Small intestine (tissue), 16 donors: ENCODE measurements at places on chromosomes 16 and 17. TPM values are rescaled to one million over a fixed set of nuclear protein-coding genes. Genes with fewer than 3 reads are reported as not detected.

DNA sequence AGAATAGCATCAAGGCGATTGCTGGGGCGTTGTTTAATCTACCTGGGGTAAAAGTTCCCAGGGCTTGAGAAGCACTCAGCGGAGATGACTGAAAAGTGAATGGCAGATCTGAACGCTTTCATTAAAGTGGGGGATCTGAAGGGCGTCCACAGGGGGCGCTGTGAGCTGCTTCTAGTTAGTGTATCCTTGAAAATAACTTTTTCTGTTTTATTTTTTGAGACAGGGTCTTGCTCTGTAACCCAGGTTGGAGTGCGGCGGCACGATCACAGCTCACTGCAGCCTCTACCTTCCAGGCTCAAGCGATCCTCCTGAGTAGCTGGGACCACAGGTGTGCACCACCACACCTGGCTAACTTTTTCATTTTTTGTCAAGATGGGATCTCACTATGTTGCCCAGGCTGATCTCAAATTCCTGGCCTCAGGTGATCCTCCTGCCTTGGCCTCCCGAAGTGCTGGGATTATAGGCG lies 360.4 kb downstream of the SEC14L1 start:
- DNase-seq = no peak
- H3K4me3 ChIP-seq = no peak overlapping the region
- H3K27me3 ChIP-seq = no peaks in the 10 kb centered on the region

- no peaks in the 10 kb centered on the region for H3K36me3 ChIP-seq
- no peaks in the 10 kb centered on the region for H3K4me1 ChIP-seq
- no peak overlapping the region for H3K27ac ChIP-seq
- H3K4me3 ChIP-seq = no peak overlapping the region
- no peak for DNase-seq
Measured at GRCh38 chr16:1890708-1891050, 18.7 kb upstream of the MEIOB start.

CDK3 gene
- 12.1 TPM for polyA plus RNA-seq

DNA sequence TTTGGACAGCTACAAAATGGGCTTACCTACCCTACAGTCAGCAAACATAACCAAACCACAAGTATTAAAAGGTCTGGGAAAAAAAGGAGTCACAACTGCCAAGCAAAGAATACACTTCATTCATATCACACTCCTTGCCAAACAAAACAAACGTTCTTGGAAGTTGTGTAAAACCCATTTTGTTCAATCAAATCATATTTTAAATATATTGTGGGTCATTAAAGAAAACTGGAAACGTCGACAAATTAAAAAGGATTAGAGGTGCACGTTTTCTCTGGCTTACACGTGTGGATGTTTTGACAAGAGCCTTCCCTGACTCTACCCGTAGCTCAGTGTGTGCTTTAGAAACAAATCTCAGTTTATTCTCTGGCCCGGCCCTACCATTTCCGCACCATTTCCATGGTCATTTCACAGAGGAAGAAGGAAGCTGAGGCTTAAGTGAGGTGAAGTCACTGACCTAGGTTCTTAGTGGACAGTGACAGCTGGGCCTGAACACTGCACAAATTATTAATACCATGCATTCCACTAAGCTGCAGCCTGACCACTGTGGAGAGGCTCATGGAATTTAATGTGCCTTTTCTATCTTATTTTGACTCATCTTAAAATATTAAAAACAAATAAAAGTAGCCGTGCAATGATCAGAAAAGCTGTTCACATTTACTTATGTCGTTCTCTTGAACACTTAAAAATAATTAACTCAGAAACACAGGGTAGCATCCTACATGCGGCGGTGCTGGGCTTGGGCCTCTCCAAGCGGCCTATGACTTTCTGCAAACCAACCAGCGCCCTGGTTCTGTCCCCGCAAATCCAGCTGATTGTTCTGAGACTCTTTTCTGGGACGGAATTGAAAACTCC lies 968 bp downstream of the CEP112 start:
- H3K27ac ChIP-seq = peak overlapping the region; percentile 21
- H3K4me3 ChIP-seq = peak overlapping the region; percentile 86
- no peaks in the 10 kb centered on the region for H3K4me1 ChIP-seq
- no peak for DNase-seq

DNA sequence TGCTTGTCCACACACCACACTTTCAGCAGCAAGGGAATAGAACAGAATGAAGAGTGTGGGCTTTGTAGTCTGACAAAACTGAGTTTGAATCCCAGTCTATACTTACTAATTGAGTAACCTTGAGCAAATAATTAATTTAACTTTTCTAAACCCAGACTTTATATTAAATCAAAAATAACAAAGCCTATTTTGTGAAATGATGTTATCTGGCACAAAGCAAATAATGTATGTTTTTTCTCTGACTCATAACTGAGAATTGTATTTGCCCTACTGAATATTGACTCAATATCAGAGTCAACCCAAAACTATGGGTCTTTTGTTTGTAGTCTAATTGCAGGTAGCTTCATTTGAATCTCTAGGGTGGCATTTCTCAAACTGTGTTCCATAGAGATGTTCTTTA lies 77.9 kb upstream of the TANC2 start:
- H3K27me3 ChIP-seq = no peaks in the 10 kb centered on the region
- no peaks in the 10 kb centered on the region for H3K36me3 ChIP-seq
- no peak overlapping the region for H3K27ac ChIP-seq
- no peaks in the 10 kb centered on the region for H3K4me1 ChIP-seq
- DNase-seq = no peak
- H3K4me3 ChIP-seq = no peak overlapping the region

COPRS gene
- polyA plus RNA-seq = 12.7 TPM

CCDC200 gene
- polyA plus RNA-seq = 54.2 TPM

DNA sequence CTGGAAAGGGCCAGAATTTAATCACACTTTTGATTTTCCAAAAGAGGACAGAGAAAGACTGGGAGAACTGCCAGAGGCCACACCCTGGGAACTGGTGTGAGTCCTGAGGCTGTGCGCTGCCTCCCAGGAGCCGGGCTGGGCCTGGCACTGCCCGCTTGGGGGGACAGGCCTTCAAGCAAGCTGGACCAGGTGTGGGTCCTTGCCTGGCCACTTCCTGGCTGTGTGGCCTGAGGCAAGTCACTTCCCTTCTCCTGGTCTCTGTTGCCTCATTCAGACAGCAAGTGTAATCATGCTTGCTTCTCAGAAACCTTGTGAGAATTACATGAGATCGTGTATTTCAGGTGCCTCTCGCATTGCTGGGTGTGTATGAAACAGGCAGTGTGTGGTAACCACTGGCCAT lies 143.0 kb downstream of the SNX29 start:
- no peaks in the 10 kb centered on the region for H3K27me3 ChIP-seq
- no peaks in the 10 kb centered on the region for H3K4me1 ChIP-seq
- no peaks in the 10 kb centered on the region for H3K36me3 ChIP-seq

KRTAP4-2 gene
- not detected for polyA plus RNA-seq

SLC35G6 gene
- not detected for polyA plus RNA-seq

DNA sequence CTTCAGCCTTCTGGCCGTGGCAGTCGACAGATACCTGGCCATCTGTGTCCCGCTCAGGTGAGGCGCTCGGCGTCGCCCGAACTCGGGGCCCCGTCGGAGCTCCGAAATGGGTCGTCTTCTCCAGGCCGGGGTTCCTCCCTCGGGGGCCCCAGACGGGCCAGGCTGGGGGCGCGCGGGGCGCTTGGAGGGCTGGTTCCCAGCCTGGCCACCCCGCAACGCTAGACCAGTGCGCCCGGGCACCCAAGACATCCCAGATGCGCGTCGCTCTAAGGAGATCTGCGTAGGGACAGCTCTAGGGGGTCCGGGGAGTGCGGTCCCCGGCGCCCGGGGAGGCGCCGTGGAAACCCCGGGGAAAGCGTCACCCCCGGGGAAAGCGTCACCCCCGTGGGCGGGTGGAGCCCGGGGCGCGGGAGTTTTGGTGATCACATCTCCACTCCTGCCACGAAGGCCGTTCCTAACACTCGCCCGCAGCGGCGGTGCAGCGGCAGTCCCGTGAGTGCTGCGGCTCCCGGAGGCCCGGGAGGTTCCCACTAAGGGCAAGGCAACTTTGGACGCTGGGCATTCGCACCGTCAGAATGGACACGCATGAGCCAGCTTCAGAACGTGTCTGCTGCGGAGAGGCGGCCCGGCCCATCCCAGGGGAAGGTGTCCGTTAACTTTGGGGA lies 729 bp downstream of the ADORA2B start:
- H3K36me3 ChIP-seq = peaks cover 6% of the 10 kb centered on the region
- peak overlapping the region; percentile 54 for H3K4me3 ChIP-seq
- no peak overlapping the region for H3K27ac ChIP-seq
- H3K27me3 ChIP-seq = peaks cover 5% of the 10 kb centered on the region

DNA sequence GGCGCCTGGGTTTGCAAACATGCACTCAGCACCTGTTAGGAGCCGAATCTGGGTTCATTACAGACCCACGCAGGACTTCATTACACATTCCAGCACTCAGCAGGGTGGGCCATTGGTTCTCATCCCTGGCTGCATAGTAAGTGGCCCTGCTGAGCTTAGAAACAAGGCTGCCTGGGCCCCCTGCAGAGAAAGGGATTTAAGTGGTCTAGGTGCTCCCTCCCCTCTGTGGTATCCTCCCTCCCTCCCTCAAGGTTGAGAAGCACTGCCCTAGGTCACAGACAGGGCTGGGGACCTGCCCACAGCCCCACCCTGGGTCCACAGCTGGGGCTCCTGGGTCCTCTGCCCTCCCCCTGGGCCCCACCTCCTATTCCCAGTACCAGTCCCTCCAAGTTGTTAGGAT lies 28.3 kb downstream of the WNT3 start:
- H3K36me3 ChIP-seq = no peaks in the 10 kb centered on the region
- no peak overlapping the region for H3K27ac ChIP-seq
- peaks cover 17% of the 10 kb centered on the region for H3K27me3 ChIP-seq
- no peaks in the 10 kb centered on the region for H3K4me1 ChIP-seq
- no peak overlapping the region for H3K4me3 ChIP-seq
- no peak for DNase-seq

RAB37 gene
- 4.5 TPM for polyA plus RNA-seq

HOXB1 gene
- not detected for polyA plus RNA-seq

DNA sequence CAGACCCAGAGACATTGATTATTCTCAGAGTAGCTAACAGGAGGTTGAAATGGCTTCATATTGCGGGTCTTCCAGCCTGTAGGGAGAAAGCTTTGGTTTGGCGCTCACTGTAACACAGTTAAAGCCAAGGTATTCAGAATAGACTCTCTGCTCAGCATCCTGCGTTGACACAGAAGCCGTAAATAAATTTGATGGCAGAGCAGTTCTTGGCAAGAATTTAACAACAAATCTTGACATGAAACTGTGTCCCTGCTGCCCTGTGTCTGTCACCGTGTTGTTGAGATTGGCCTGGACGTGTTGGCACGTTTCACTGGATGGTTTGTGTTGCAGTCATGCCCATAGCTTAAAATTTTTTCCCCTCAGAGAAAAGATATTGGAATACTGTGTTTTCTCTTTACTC lies 359.6 kb downstream of the SNX29 start:
- no peaks in the 10 kb centered on the region for H3K36me3 ChIP-seq
- no peak for DNase-seq
- no peak overlapping the region for H3K27ac ChIP-seq
- H3K4me3 ChIP-seq = no peak overlapping the region
- no peaks in the 10 kb centered on the region for H3K4me1 ChIP-seq
- no peaks in the 10 kb centered on the region for H3K27me3 ChIP-seq

- H3K27ac ChIP-seq = peak overlapping the region; percentile 24
- H3K4me3 ChIP-seq = no peak overlapping the region
- no peak for DNase-seq
Measured at GRCh38 chr17:48441862-48442261, 11.8 kb upstream of the SKAP1 start.

GRCh38 chr16:1164975-1165374 lies 12.1 kb downstream of the CACNA1H start:
- no peak overlapping the region for H3K27ac ChIP-seq
- no peaks in the 10 kb centered on the region for H3K36me3 ChIP-seq
- no peak for DNase-seq
- no peaks in the 10 kb centered on the region for H3K4me1 ChIP-seq
- no peak overlapping the region for H3K4me3 ChIP-seq

GRCh38 chr17:66466840-66467367 lies 164.5 kb downstream of the PRKCA start:
- no peak for DNase-seq
- H3K4me3 ChIP-seq = no peak overlapping the region
- H3K27ac ChIP-seq = no peak overlapping the region
- peaks cover 6% of the 10 kb centered on the region for H3K4me1 ChIP-seq
- peaks cover 2% of the 10 kb centered on the region for H3K36me3 ChIP-seq
